ENCODE measurements at places on chromosomes 16 and 17.

GRCh38 chr17:16423226-16423872 is 8.0 kb downstream of the TRPV2 start:
- no peak for DNase-seq

DNA sequence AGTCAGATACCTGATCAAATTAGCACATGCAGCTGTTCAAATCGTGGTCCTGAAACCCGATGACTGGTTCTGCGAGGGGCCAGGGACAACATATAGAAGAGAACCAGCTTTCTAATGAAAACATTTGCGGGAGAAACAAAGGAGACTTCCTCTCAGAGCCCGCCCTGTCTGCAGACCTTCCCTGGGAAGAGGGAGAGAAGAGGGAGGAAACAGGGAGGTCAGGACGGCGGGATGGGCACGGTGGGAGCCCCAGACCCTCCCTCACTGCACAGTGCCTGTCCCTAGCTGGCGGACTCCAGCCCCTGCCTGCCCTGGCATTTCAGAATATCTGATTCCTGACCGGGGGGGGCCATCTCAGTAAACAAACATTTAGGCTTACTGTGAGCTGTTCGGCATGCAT is 317.3 kb downstream of the FOXL1 start:
- no peak for DNase-seq

- no peak for DNase-seq
Observed at GRCh38 chr17:52120465-52120864, 38.0 kb downstream of the CA10 start.

DNA sequence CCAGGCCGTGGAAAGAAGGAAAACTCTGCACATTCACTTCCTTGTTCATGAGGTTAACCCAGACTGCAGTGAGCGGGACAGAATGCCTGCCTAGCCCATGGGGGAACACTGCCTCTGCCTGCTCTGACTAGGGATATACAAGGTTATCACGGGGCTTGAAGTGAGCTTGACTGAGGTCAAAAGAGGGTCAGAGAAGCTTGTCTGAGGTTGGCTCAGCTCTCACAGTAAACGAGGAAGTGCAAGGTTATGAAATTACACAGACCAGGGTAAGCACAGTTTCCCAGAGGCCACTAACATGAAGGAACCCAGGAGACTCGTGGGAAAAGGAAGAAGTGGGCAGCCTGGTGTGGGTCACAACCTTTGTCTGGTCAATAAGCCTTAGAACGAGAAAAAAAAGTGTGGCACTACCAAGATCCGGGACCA is 28.7 kb downstream of the HIC1 start:
- DNase-seq: peak; percentile 81

GRCh38 chr17:8532021-8532420 is 96.3 kb downstream of the NDEL1 start:
- no peak for DNase-seq

GRCh38 chr16:88308441-88309173 is 74.2 kb upstream of the ZNF469 start:
- no peak for DNase-seq

- DNase-seq: no peak
Observed at GRCh38 chr17:48259694-48260291, 152.2 kb downstream of the SNX11 start.

DNA sequence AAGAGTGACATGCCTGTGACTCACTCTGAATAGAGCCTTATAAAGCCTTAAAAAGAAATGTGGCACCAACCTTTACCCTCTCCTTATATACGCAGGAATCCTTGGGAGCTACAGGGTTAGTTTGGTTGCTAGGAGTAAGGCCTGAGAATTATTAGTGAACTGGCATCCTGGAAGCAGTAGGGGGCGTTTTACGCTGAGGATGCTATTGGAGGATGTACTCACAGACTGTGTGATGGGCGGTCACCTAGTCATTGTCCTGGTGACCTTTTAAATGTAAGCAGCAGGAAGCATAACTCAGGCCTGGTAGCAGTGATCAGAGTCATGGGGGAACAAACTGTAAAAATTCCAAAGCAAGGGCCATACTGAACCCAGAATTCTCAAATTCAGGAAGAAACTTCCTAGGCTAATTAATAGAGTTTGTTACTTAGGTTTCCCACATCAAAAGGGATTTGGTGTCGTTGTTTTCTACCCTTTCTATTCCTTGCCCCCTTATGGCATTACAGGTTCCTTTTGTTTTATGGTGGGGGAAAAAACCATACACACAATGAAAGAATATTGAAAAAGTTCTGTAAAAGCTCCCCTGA is 153.8 kb downstream of the SNX11 start:
- no peak for DNase-seq

DNA sequence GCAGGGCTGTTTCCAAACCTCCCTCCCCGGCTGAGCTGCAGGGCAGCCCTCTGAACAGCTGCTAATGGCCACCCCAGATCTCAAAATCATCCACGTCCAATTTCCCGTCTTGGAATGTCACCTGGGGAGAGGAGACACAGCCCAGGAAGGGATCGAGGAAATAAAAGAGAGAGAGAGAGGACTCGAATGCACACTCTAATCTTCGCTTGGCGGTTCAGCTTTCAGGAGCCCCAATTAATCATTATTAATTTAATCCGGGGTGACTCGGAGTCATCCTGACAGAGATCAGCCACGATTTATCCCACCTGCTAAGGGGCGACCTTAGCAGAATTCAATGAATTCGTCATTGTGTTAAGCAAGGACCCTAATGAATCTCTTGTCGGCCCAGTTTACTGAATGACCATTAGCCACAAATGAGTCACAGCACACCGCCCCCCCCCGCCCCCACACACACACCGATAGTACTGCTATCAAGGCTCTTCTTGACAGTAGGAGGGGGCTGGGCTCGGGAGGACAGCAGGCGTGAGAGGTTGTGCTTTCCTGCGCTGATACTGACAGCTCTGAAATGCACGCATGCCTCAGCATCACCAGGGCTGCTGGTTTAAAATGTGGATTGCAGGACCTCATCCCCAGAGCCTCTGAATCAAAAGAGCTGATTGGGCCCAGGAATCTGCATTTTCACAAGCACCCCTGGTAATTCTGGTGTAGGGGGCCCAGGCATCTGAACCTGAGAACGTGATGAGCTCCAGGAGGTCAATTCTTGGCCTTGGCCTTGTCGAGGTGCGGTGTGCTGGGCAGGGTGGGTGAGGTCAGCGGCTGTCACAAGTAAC is 190.0 kb upstream of the CIBAR2 start:
- DNase-seq: no peak

- DNase-seq: peak; percentile 97
Observed at GRCh38 chr17:50866261-50866949, at the start of gene TOB1. TSS of gene TOB1 (minus strand) at chr17:50866354. CDS start at chr17:50864017, 2,337 bp downstream.

DNA sequence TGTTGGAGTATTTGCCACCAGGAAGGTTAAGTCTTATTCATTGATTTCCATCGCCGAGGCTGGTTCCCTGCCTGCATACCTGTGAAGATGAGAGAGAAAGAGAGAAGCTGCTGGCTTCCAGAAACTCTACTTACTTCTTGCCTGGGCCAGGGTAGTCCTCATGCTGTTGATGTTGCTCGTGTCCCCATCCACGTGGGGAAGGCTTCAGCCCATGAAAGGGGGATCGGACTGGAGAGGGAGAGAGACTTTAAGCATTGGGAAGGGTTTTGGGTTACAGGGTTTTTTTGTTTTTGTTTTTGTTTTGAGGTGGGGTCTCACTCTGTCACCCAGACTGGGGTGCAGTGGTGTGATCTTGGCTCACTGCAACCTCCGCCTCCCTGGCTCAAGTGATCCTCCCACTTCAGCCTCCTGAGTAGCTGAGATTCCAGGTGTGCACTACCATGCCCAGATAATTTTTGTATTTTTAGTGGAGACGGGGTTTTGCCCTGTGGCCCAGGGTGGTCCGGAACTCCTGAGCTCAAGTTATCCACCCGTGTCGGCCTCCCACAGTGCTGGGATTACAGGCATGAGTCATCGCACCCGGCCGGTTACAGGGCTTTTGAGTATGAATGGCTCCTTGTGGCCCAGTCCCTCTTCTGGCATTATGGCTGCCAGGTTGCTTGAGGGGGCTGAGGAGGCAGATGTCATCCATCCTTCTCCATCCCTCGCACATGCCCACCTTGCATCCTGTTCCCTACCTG is 26.6 kb downstream of the ITGB3 start:
- no peak for DNase-seq

GRCh38 chr17:75501378-75502071 is 13.8 kb downstream of the CASKIN2 start:
- no peak for DNase-seq

- no peak for DNase-seq
Observed at GRCh38 chr16:69848637-69849545, 86.8 kb downstream of the WWP2 start.

GRCh38 chr16:81321536-81321935 is 6.8 kb downstream of the GAN start:
- DNase-seq: no peak

GRCh38 chr17:77827039-77827438 is 131.5 kb upstream of the TNRC6C start:
- no peak for DNase-seq

DNA sequence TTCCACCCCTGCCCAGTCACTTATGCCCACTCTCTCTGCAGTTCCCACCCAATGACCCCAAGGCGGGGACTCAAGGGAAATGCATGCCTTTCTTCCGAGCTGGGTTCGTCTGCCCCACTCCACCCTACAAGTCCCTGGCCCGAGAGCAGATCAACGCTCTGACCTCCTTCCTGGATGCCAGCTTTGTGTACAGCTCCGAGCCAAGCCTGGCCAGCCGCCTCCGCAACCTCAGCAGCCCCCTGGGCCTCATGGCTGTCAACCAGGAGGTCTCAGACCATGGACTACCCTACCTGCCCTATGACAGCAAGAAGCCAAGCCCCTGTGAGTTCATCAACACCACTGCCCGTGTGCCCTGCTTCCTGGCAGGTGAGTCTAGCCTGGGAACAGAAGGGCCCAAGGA is 13.8 kb downstream of the LPO start:
- no peak for DNase-seq

DNA sequence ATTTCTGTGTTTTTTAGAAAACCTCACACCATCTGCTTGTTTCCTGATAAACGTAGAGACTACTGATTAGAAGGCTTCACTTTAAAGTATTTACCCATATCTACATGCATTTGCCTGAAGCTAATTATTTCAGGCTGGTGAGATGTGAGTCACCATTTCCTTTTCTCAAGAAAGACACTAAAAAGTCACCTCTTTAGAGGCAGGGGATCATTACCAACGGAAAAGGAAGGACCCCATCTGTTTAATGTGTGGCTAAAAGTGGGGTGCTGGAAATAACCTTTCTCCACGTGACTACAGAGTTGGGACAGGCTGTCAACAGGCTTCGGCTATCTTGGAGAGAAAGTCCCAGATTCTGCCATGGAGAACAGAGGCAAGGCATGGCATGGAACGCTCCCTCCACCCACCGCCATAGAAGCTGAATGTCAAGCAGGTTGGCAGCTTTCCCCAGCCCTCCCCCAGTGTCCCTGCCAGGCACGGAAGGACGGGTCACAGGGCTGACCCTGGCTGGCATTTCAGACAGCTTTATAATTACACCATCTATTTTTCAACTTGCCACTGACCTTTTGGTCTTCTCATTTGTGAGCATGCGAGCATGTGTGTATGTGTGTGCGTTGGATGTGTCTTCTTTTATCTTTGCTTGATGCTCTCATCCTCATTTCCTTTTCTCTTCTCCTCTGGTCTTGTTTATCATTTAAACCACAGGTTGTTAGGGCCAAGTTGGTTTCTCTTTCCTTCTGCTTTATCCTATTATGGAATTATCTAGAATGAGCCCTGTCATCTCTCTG is 157.0 kb downstream of the CPPED1 start:
- DNase-seq: no peak

DNA sequence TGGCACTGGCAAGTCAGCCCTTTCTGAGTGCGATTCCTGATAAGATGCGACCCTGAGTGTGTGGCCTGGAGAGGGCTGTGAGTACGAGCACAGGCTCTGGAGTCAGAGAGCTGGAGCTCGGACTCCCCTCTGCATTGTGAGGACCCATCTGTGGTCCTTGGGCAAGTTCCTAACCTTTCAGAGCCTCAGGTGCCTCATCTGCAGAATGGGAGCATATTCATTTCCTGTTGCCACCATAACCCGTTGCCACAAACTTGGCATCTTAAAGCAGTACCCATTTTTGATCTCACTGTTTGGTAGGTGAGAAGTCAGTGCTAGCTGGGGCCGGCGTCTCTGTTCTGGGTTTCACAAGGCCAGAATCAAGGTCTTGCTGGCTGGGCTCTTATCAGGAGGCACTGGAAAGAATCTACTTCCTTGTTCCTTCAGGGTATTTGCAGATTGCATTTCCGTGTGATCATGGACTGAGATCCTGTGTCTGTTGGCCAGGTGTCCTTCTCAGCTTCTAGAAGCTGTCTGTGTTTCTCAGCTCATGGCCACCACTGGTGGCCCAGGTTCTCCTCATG is 20.2 kb downstream of the KNOP1 start:
- DNase-seq: no peak

GRCh38 chr17:40533896-40534295 is 31.4 kb downstream of the CCR7 start:
- no peak for DNase-seq

GRCh38 chr17:50569592-50569991 is 9.1 kb downstream of the CACNA1G start:
- DNase-seq: no peak

DNA sequence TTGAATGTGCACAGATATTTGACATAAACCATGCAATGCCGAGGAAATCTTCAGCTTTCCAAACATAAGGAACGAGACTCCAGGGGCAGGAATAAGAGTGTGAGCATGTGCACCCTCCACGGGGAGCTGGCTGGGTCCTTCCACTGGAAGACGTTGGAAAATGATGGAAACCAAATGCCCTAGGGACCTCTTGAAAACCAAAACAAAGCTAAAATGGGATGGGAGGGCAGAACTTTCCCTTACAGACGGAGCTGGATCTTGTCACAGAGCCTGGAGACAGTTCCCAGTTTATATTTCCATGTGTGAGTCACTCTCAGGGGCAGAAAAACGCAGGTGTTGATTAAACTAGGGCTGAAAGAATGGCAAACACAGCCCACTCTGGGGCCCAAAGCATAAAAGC is 34.4 kb upstream of the DNAH17 start:
- no peak for DNase-seq

GRCh38 chr16:79554912-79555311 is 45.6 kb downstream of the MAF start:
- DNase-seq: no peak

DNA sequence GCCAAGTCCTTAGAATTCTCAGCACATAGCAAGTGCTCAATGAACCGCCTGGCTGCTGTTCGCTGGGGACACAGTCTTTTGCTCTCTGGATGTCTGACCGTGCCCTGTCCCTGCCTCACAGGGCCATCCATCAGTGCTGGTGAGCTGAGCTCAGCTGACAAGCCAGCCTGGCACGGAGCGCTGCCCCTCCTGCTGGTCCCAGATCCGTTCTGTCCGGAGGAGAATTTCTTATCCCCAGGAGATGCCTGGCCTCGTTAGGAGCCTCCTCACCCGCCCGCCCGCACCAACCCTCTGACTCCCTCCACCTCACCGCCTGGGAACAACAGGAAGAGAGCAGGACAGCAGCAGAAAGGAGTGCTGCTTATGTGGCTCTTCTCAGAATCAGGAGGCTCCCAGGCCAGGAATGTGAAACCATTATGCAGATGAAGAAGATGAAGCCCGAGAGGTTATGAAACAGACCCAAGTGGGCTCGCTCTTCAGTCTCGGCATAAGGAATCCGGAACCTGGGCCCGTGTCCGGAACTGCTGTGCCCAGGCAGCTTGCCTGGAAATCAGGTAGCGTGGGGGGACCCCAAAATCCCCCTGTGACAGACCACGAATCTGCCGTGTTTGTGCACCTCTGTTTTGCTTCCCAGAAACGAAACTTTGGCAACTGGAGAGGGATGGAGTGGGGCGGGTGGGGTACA is 28.8 kb upstream of the RMI2 start:
- no peak for DNase-seq

Data from GM13976 (cell line).